ENCODE measurements at places on chromosomes 16 and 17.

- peaks cover 22% of the 10 kb centered on the region for H3K27me3 ChIP-seq
- no peak for DNase-seq
- H3K27ac ChIP-seq, result no peak overlapping the region
- H3K4me3 ChIP-seq, result no peak overlapping the region
- peaks cover 13% of the 10 kb centered on the region for H3K4me1 ChIP-seq
Measured at GRCh38 chr17:75595284-75595919, 7.8 kb downstream of the MYO15B start.

DNA sequence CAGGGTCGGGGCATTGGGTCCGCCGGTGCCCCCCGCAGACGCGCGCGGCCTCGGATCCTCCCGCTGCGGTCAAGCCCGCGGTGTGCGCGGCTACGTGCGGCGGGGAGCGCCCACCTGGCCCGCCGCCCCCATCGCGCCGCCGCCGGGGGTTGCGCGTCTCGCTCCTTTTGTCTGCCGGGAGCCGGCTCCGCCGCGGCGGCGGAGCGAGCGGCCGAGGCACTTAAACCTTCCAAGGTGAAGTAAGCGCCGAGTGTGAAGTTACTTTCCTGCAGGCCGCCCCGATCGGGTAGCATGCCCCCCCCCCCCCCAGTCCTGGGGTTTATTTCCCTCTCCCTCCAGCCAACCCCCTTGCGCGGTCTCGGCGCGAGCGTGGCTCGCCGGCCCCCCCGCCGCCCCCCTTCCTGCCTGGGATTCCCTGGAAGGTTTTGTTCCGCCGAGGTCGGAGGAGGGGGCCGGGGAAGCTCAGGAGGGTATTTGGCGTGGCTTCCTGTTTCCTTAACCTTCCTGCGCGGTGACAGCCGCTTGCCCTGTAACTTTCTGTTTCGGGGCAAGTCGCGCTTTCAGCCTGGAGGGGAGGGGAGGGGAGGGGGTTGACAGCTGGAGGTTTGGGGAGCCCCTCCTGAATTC, 56.6 kb upstream of the GSE1 start:
- H3K4me3 ChIP-seq, result peak overlapping the region; percentile 78
- H3K27ac ChIP-seq, result peak overlapping the region; percentile 73
- H3K27me3 ChIP-seq, result no peaks in the 10 kb centered on the region
- H3K4me1 ChIP-seq, result peaks cover 67% of the 10 kb centered on the region

GRCh38 chr16:50837324-50837723, 95.4 kb downstream of the CYLD start:
- no peak overlapping the region for H3K4me3 ChIP-seq
- H3K27me3 ChIP-seq, result no peaks in the 10 kb centered on the region
- no peaks in the 10 kb centered on the region for H3K36me3 ChIP-seq
- no peak overlapping the region for H3K27ac ChIP-seq
- no peak for DNase-seq
- H3K4me1 ChIP-seq, result peaks cover under 1% of the 10 kb centered on the region

DNA sequence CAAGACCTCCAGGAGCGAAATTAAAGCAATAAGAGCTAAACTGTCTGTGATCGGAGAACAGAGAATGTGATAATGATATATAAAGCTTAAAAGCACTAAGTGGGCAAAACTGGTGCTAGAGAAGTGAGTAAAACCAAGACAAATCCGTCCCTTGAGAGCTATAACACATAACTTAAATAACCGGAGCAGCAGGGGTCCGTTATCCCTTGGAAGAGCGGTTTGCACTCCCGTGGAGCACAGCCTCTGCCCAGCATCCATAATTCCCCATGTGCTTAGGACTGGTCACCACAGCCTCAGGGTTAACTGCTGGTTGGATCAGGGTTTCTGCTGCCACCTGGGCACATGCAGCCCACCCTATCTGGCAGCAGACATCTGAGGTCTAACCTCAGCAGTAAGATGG, 489.0 kb downstream of the NPIPA7 start:
- H3K27ac ChIP-seq, result no peak overlapping the region
- no peaks in the 10 kb centered on the region for H3K27me3 ChIP-seq
- H3K36me3 ChIP-seq, result no peaks in the 10 kb centered on the region
- H3K4me3 ChIP-seq, result no peak overlapping the region
- DNase-seq, result no peak
- H3K4me1 ChIP-seq, result no peaks in the 10 kb centered on the region

GRCh38 chr16:7703672-7704071, 371.0 kb downstream of the RBFOX1 start:
- no peaks in the 10 kb centered on the region for H3K27me3 ChIP-seq
- H3K4me1 ChIP-seq, result no peaks in the 10 kb centered on the region
- no peak overlapping the region for H3K27ac ChIP-seq
- no peak for DNase-seq
- H3K4me3 ChIP-seq, result no peak overlapping the region

GRCh38 chr17:65985571-65985970, 206.4 kb downstream of the CEP112 start:
- no peaks in the 10 kb centered on the region for H3K36me3 ChIP-seq
- DNase-seq, result no peak
- no peaks in the 10 kb centered on the region for H3K4me1 ChIP-seq

GRCh38 chr17:66435182-66435581, 132.8 kb downstream of the PRKCA start:
- no peaks in the 10 kb centered on the region for H3K36me3 ChIP-seq
- H3K27ac ChIP-seq, result no peak overlapping the region
- peaks cover 33% of the 10 kb centered on the region for H3K4me1 ChIP-seq
- H3K4me3 ChIP-seq, result no peak overlapping the region

DNA sequence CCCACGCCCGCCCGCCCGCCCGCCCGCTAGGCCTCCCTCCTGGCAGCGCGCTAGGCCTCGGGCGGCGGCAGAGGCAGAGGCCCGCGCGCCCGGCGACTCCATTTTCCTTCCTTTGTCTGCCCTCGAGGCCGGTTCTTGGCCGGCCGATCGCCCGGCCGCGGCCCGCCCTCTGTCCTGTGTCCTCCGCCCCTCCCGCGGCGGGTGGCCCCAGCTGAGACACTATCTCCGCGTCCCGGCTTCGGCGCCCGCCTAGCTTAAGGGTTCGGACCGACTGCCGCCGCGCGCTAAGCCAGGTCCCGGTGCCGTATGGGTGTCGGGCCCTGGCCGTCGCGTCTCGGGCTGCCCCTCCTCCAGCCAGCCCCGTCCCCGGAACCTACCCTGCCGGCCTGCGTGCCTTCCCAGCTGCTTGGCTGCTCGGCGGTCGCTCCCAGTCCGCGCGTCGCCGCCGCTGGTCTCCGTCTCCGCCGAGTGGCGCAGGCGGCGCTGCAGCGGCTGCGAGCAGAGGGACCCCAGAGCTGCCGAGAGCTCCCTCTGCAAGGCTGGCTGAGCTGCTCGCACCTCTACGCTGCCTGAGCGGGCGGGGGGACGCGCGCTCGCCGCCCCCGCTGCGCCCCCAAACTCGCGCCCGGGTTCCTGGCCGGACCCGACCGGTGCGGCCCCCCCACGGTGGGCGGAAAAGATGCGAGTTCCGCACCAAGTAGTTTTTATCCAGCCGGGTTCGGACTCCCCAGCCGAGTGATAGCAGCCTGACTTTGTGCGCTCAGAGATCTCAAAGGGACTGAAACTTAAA, 787 bp downstream of the CTCF start:
- peaks cover 46% of the 10 kb centered on the region for H3K4me1 ChIP-seq
- DNase-seq, result peak; percentile 40
- H3K4me3 ChIP-seq, result peak overlapping the region; percentile 95
- H3K27me3 ChIP-seq, result no peaks in the 10 kb centered on the region
- H3K27ac ChIP-seq, result peak overlapping the region; percentile 99

GRCh38 chr17:17605729-17606088, 14.2 kb upstream of the PEMT start:
- H3K4me1 ChIP-seq, result peaks cover 37% of the 10 kb centered on the region
- no peak for DNase-seq
- H3K4me3 ChIP-seq, result no peak overlapping the region
- 0 out of 2 replicates have a peak, but pooled peaks cover 1% of the 10 kb centered on the region for H3K27me3 ChIP-seq
- H3K27ac ChIP-seq, result no peak overlapping the region
- no peaks in the 10 kb centered on the region for H3K36me3 ChIP-seq

DNA sequence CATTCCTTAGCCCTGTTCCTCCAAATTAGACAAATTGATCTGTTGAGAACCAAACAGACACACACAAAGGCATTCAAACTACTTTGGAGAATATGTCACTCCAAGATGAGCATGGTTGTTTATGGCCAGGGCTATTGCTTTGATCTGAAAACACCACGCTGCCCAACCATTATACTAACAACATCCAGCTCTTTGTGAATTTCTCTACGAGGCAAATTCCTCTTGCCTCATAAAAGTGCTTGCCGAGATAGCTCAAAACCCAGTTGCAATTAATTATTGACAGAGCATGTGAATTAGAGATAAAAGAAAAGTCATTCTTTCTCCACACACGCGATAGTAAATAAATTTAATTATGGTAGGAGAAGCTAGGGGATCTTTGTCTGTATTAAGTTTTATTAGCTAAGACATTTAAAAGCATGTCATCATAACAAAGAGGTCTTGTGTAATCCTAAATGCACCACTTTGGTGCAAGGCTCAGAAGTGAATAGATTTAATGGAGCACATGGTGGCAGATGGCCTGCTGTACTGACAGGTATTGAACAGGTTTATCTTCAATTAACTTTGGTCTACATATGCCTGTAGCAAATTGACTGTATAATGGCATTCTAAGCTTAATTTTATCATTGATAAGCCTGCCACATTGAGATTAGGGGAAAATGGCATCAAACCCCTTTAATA, 441.8 kb downstream of the HS3ST4 start:
- no peaks in the 10 kb centered on the region for H3K4me1 ChIP-seq
- no peaks in the 10 kb centered on the region for H3K36me3 ChIP-seq
- H3K27ac ChIP-seq, result no peak overlapping the region
- no peak for DNase-seq
- no peaks in the 10 kb centered on the region for H3K27me3 ChIP-seq
- no peak overlapping the region for H3K4me3 ChIP-seq

- H3K27me3 ChIP-seq, result no peaks in the 10 kb centered on the region
- H3K36me3 ChIP-seq, result no peaks in the 10 kb centered on the region
- no peak overlapping the region for H3K27ac ChIP-seq
- no peaks in the 10 kb centered on the region for H3K4me1 ChIP-seq
Measured at GRCh38 chr16:82995924-82996441, 369.2 kb downstream of the CDH13 start.

DNA sequence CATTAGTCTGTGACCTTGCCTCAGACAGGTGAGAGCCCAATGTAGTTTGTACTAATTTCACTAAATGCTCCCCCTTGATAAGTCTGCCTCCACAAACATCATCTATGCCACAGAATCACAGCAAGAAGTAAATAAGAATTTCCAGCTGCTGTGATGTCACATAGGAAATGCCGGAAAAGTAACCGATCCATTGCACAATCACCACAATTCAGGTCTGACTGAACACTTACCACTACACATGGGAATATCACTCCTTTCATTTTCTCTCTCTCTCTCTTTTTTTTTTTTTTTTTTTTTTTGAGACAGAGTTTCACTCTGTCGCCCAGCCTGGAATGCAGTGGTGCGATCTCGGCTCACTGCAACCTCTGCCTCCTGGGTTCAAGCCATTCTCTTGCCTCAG, 79.0 kb upstream of the CDH11 start:
- no peak overlapping the region for H3K4me3 ChIP-seq
- H3K27me3 ChIP-seq, result no peaks in the 10 kb centered on the region
- H3K4me1 ChIP-seq, result no peaks in the 10 kb centered on the region
- no peaks in the 10 kb centered on the region for H3K36me3 ChIP-seq

- H3K4me3 ChIP-seq, result no peak overlapping the region
- peaks cover 3% of the 10 kb centered on the region for H3K27me3 ChIP-seq
Measured at GRCh38 chr17:7426896-7427489, 1.6 kb downstream of the SPEM2 start.

GRCh38 chr17:48993951-48994350, 3.2 kb upstream of the IGF2BP1 start:
- DNase-seq, result no peak
- H3K4me1 ChIP-seq, result peaks cover 14% of the 10 kb centered on the region
- no peak overlapping the region for H3K27ac ChIP-seq
- no peak overlapping the region for H3K4me3 ChIP-seq
- H3K36me3 ChIP-seq, result no peaks in the 10 kb centered on the region
- no peaks in the 10 kb centered on the region for H3K27me3 ChIP-seq

DNA sequence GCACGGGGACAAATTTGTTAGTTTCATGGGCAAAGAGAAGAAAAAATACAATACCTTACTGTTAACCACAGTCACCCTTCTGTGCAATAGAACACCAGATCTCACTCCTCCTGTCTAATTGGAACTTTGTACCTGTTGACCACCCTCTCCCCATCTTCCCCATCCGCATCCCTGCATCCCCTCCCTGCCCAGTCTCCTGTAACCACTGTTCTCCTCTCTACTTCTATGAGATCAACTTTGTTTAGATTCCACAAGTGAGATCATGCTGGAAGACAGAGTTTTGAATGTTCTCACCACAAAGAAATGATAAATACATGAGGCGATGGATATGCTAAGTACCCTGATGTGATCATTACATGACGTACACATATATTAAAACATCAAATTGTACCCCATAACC, 47.7 kb downstream of the CLEC16A start:
- no peak for DNase-seq
- H3K27ac ChIP-seq, result no peak overlapping the region
- H3K4me1 ChIP-seq, result no peaks in the 10 kb centered on the region
- no peaks in the 10 kb centered on the region for H3K27me3 ChIP-seq

GRCh38 chr17:68468334-68468733, 11.0 kb upstream of the WIPI1 start:
- no peak overlapping the region for H3K27ac ChIP-seq
- H3K4me1 ChIP-seq, result peaks cover 40% of the 10 kb centered on the region
- no peak for DNase-seq
- H3K36me3 ChIP-seq, result no peaks in the 10 kb centered on the region
- H3K4me3 ChIP-seq, result no peak overlapping the region
- H3K27me3 ChIP-seq, result no peaks in the 10 kb centered on the region

DNA sequence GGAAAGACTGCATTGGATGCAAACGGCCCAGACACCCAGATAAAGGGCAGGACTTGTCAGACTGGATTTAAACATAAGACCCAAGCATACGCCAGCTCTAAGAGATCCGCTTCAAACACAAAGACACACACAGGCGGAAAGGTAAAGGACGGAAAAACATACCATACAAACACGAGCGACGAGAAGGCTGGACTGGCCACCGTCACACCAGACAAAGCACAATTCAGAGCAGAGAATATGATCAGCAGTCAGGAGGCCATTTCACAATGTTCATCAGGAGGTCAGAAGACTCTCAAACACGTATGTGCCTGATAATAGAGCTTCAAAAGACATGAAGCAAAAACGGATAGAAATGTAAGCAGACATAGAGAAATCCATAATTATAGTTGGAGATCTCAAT, 84.9 kb upstream of the GNG13 start:
- no peaks in the 10 kb centered on the region for H3K4me1 ChIP-seq
- no peak for DNase-seq
- no peaks in the 10 kb centered on the region for H3K27me3 ChIP-seq

GRCh38 chr17:33144837-33145236, 148.3 kb downstream of the ASIC2 start:
- no peaks in the 10 kb centered on the region for H3K36me3 ChIP-seq
- H3K27ac ChIP-seq, result no peak overlapping the region
- no peak for DNase-seq
- H3K27me3 ChIP-seq, result no peaks in the 10 kb centered on the region

Measured in HepG2 (cell line).